Smooth muscle cell of bladder (primary cell): ENCODE measurements at places on chromosomes 5 and 9. TPM values are rescaled to one million over a fixed set of nuclear protein-coding genes. Genes with fewer than 3 reads are reported as not detected.

Gene NUTM2G
- not detected in 2 replicates for total RNA-seq

Gene WNK2
- not detected in 2 replicates for total RNA-seq

Gene TMC1
- total RNA-seq: 0.18 and 0.43 TPM in 2 replicates

Gene FBN2
- 87.2 and 153 TPM in 2 replicates for total RNA-seq

Gene NR3C1
- 68.3 and 91.2 TPM in 2 replicates for total RNA-seq

Gene CA9
- total RNA-seq: 2.0 and 16.1 TPM in 2 replicates

Gene CSF1R
- 0.14 and 0.46 TPM in 2 replicates for total RNA-seq

Gene CDH18
- 0.71 and 1.3 TPM in 2 replicates for total RNA-seq

Gene MSX2
- total RNA-seq: 1.1 and 4.0 TPM in 2 replicates

Gene IL13
- total RNA-seq: not detected in 2 replicates

Gene OLFM1
- total RNA-seq: 3.9 and 5.5 TPM in 2 replicates

Gene CDKN2B-AS1
- 3.6 and 4.8 TPM in 2 replicates for total RNA-seq

Gene CACFD1
- 6.5 and 8.4 TPM in 2 replicates for total RNA-seq

Gene BARX1
- total RNA-seq: not detected in 2 replicates

Gene AGXT2
- total RNA-seq: not detected in 2 replicates

Gene SURF1
- 35.4 and 45.7 TPM in 2 replicates for total RNA-seq

Gene MLANA
- not detected in 2 replicates for total RNA-seq

Gene FOXD4L3
- total RNA-seq: not detected in 2 replicates

Gene SLC31A1
- total RNA-seq: 44.4 and 45.8 TPM in 2 replicates

Gene SPATA6L
- total RNA-seq: 0.28 and 0.43 TPM in 2 replicates

Gene SPINK4
- 0.74 and 2.6 TPM in 2 replicates for total RNA-seq

Gene LEAP2
- 0.14 and 0.37 TPM in 2 replicates for total RNA-seq

Gene CNTFR
- total RNA-seq: under 0.01 TPM in 1 of 2 replicates, not detected in the other

Gene SPEF2
- 1.1 and 2.2 TPM in 2 replicates for total RNA-seq

Gene TGFBI
- total RNA-seq: 1,832 and 2,186 TPM in 2 replicates

Gene AFAP1L1
- total RNA-seq: 2.4 and 2.8 TPM in 2 replicates

Gene ORM1
- total RNA-seq: not detected in 2 replicates

Gene SSBP2
- total RNA-seq: 16.3 and 17.8 TPM in 2 replicates

Gene ESM1
- 0.57 and 3.3 TPM in 2 replicates for total RNA-seq

Gene ATOX1
- total RNA-seq: 66.0 and 82.9 TPM in 2 replicates

Gene PCDHGA8
- 3.0 and 3.3 TPM in 2 replicates for total RNA-seq

Gene PAEP
- total RNA-seq: not detected in 2 replicates

Gene NTRK2
- 0.09 TPM in 1 of 2 replicates, not detected in the other for total RNA-seq

Gene C9orf50
- total RNA-seq: 0.14 and 0.18 TPM in 2 replicates

Gene NME5
- 1.6 and 2.1 TPM in 2 replicates for total RNA-seq
